RPMI7951 (cell line): ENCODE measurements at places on chromosomes 3 and 15. TPM values are rescaled to one million over a fixed set of nuclear protein-coding genes. Genes with fewer than 3 reads are reported as not detected.

The GOLGA8R gene
- 0.24 and 0.39 TPM in 2 replicates for total RNA-seq

The POTEB gene
- total RNA-seq: not detected in 2 replicates

The ADGRG7 gene
- not detected in 2 replicates for total RNA-seq

The COL8A1 gene
- total RNA-seq: 22.5 and 25.1 TPM in 2 replicates

The AMIGO3 gene
- total RNA-seq: 1.1 and 4.3 TPM in 2 replicates

The SEMA6D gene
- total RNA-seq: 1.4 and 1.6 TPM in 2 replicates

The MYEF2 gene
- 8.8 and 11.8 TPM in 2 replicates for total RNA-seq

The EXD1 gene
- total RNA-seq: not detected in 2 replicates

The CSTA gene
- 0.72 and 0.78 TPM in 2 replicates for total RNA-seq

The BOC gene
- total RNA-seq: 9.6 and 17.3 TPM in 2 replicates
